Activated CD8-positive, alpha-beta T cell treated with anti-CD3 and anti-CD28 coated beads for 36 hours (primary cell): ENCODE measurements at places on chromosomes 3 and 15. TPM values are rescaled to one million over a fixed set of nuclear protein-coding genes. Genes with fewer than 3 reads are reported as not detected.
A peak's percentile ranks its signal among the peaks of the same experiment; 100 is the strongest.

GRCh38 chr3:66819993-66820501 lies 178.1 kb upstream of the KBTBD8 start:
- no peak for DNase-seq

DNA sequence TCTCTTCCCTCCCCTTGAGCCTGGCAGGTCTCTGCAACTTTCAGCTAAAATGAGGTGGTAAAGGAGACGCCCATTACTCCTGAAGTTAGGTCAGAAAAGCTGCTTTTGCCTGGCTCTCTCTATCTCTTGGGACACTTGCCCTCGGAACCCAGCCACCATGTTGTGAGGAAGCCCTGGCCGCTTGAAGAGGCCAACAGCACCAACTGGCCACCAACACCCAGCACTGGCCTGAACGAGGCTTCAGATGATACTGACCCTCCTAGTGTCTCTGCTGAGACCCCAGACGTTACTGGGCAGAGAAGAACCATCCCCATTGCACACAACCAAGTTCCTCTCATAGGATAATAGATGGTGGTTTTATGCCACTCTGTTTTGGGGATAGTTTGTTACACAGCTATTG lies 49.5 kb upstream of the PCSK6 start:
- DNase-seq: no peak

GRCh38 chr15:57398336-57398735 lies 22.0 kb downstream of the CGNL1 start:
- no peak for DNase-seq

The PROS1 gene
- total RNA-seq: 0.20 TPM

The SEC22A gene
- 14.3 TPM for total RNA-seq

DNA sequence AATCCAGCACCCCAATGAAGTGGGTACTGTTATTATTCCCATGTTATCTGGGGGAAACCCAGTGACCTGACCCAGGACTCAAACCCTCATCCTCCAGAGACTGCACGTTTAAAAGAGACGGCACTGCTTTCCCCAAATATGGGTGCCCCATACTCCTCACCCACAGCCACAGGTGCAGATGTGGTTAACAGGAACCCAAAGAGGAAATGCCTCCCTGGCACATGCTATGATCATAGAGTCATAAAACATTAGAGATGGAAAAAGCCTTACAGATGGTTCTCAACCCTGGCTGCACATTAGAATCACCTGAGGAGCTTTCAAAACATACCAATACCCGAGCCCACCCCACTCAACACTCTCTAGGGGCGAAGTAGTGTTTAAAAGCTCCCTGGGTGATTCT lies 111.5 kb downstream of the SEMA5B start:
- DNase-seq: peak; percentile 15

The ADAMTS17 gene
- total RNA-seq: 0.60 TPM

The P2RY1 gene
- 1.7 TPM for total RNA-seq

GRCh38 chr3:142218703-142219102 lies 6.7 kb downstream of the GK5 start:
- DNase-seq: no peak

The PEX11A gene
- 3.3 TPM for total RNA-seq

GRCh38 chr15:40354408-40355171 lies 3.4 kb upstream of the DISP2 start:
- DNase-seq: peak; percentile 15

DNA sequence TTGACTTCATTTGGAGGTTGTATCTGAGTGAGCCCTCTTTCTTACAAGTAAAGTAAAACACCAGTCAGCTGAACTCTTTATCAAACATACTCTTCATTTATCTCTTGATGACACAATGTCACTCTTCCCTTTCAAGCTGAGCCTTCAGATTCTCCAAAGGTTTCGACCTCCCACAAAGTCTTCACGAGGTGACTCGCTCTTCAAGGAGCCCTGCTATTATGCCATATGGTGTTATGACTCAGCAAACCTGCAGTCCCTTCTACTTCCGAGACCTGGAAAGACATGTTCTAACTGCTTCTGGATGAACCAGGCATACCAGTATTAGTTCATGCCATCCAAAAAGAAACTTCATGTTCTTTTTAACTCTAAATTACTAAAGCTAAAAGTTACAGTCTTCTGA lies 23.1 kb downstream of the AADAC start:
- DNase-seq: no peak

DNA sequence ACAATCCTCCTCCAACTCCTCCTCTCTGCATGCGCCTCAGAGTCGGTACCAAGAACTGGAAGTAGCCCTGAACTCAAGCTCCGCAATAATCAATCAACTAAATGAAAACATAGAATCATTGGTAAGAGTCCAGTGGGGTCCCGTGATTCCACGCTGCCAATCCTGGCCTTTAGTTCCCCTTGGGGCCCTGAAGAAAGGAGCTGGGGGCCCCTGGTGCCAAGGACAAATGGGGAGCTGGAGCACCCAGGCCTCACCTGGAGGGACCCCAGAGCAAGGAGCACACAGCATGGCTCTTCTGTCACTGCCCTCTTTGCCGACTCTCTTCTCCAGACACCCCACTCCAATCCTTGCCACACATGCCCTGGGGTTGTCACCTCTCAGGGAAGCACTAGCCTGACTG lies 80.3 kb downstream of the ADAMTS7 start:
- DNase-seq: no peak

DNA sequence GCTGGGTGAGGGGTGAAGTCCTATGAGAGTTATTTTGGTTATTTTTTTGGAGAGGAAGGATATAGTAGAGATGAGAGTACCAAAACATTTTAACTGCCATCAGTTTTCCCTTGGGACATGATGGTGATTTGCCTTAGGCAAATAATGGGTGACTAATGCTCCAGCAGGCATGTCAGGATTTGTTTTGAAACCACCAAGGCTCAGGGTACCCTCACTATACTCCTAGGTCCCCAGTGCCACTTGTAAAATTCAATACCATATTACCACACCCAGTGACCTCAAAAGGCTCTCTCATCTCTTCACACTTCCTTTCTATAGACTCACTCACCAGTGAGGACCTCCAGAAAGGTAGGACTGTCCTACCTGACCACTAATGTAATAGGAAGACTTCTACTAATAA lies 83.6 kb downstream of the WDR72 start:
- no peak for DNase-seq

GRCh38 chr3:52705438-52705687 lies 228 bp downstream of the GLT8D1 start:
- DNase-seq: peak; percentile 72

DNA sequence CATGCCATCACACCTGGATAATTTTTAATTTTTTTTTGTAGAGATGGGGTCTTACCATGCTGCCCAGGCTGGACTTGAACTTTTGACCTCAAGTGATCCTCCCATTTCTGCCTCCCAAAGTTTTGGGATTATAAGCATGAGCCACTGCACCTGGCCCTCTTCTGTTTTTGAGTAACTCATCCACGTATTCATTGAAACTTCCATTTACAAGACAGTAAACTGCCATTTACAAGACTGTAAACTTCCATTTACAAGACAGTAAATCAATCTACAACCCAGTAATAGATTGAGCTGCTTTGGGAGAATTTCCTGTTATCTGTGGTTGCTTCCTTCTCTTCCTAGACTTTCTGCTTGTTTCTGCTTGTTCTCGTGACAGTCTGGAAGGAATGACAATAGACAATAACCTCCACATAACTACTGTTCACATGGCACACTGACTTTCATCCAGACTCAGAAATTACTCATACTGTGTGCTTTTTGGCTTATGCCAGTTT lies 114.7 kb upstream of the CCNL1 start:
- no peak for DNase-seq

The ABHD2 gene
- 36.8 TPM for total RNA-seq

DNA sequence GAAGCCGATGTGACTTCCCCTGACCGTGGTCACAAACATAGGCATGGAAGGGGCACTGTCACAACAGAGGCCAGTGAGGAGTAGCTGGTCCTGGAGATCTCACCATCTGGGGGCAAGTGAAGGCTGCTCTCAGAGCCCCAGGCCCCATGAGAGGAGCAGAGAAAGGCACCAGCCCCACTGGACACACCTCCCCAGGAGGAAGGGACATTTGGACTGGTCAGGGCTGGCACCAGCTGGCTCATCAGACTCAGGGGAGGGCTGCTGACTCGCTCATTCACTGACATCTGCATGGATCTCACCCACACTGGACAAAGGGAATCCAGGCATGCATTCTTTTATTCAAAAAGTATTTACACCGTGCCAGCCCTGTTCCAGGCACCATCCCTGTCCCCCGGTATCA lies 26.8 kb downstream of the ESYT3 start:
- DNase-seq: no peak

DNA sequence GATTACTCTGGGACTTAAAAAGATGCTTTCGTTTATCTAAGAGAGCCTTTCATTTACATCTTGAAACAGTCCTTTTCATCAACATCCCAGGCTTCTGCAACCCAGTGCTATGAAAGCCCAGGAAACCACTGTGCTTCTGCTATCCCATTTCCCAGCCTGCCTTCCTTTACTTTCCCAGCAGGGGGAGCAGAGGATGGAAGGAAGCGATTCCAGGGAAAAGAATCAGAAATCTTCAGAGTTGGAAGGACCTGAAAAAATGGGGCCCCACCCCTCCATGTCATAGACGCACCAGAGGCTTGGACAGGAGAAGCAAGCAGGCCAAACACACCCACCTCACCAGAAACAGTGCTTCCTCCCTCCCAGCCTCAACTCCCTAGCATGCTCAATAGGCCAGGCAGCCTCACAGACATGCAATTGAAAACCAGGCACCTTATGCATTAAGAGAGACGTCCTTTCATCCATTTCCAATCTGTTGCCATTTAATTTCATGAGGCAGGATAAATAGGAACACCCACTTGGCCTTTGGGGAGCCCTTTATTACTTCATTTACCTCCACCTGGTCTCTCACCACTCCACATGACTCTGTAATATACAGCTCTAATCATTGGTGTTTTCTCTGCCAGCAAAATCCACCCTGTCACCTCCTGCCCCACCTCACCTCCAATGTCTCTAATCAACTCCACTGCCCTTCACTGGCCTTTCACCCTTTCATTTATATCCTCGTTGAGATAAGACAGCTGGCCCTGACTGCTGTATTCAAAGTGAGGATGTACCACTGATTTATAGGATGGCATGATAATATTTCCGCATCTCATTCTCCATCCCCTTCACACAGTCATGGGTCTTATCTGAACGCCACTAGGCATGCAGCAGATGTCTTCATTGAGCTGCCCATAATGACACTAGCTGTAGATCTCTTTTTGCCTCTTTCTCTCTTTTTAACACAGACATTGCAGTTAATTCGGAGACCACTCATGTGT lies 583.9 kb downstream of the NTRK3 start:
- DNase-seq: no peak

DNA sequence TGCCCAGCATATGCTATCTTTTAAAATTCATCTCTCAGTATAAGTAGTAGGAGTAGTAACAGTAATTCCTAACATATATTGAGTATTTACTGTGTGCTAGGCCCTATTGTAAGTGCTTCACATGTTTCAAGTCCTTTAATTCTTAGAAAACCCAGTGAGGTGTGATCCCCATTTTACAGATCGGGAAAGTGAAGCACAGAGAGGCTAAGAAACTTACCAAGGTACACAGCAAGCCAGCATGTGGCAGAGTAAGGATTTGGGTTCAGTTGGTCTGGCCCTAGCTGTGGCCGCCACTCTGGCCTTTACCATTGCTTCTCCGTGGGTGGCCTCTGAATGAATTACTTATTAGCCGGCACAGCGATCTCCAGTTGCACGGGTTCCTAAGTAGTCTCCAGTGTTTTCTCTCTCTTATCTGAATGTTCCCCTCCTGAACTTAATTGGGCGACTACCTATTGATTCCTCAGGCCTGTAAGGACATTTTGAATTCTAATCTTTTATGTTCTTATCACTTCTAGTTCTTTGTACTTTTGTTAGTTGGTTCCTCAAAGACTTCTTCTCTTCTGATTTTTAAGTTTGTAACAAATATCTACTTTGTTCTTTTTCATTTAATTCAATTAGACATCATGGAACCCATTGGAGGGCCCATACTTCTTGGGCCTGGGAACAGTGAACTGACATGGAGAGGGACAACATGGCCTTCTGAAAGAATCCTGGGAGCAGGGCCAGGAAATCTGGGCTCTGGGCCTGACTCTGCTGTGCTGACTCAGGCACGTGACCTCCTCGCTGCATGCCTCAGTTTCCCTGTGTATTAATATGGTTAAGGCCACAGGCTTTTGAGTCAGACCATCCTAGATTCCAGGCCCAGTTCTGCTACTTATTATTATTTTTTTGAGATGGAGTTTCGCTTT lies 11.6 kb downstream of the CLCN2 start:
- DNase-seq: no peak

The IMPG2 gene
- total RNA-seq: 0.14 TPM

GRCh38 chr15:68303134-68303533 lies 25.6 kb downstream of the FEM1B start:
- no peak for DNase-seq

GRCh38 chr3:25025236-25025635 lies 402.8 kb upstream of the RARB start:
- no peak for DNase-seq

DNA sequence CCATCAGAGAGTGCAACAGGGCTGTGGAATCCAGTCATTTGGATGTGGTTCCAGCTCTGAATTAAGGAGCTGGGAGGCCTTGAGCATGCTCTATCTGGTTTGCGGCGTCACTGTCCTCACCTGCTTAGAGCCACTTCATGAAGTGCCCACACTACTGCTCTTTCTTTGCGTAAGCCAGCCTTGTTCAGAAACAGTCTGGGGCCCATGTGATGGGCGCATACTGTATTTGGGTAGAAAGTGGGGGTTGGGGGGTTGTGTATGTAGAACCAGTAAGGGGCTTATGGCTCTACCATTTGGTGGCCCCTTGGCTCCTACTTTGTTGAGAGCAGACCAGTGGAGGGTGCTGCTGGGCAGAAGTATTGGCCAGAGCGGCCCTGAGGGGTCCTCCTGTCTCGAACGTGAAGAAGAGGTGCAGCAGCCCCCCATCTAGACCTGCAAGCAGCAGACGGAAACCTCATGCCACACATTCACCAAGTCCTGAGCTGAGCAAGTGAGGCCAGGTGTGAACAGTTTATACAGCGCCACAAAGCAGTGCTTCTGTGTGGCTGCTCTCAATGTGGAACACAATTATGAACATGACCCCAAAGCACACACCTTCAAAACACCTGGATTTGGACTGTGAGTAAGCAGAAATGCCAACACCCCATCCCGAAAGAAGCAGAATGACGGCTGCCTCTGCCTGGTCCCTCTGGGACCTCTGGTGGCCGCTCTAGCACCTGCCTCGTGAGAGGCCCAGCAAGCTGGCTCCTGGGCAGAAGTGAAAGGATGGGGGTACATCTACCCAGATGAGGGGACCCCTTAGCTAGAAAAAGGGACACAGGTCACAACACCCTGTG lies 26.6 kb downstream of the SRPRB start:
- DNase-seq: no peak

- no peak for DNase-seq
Measured at GRCh38 chr15:35271371-35272043, 186.4 kb upstream of the NANOGP8 start.

The SPTBN5 gene
- 0.11 TPM for total RNA-seq
